ENCODE measurements at places on chromosomes 4 and X.

DNA sequence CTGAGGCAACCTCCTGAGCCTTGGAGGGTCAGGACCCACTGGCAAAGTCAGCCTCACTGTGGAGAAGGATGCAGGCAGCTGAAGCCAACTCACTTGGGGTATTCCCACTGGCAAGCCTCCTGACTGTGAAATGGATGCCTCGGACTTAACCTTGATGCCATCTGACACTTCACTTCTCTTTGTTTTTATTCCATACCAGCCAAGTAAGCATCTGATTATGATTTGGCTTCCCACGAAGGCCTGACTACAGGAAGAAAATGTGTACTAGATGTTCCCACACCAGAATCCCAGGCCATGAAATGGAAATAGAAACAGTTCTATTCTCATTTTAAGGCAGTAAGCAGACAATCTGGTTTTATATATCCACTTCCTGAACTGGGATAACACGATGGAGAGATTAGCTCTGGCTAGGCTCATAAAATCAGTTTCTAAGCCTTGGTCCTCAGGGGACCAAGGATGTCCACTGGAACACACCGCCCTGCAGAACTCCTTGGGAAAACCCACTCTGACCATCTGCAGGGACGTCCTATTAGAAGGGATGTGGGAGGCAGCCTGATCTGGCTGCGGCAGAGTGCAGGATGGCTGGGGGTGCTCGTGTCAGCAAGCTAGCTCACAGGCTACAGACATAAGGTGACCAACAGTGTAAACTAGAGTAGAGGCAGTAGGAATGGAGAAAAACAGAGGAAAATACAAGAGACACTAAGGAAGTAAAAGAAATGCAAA, 89.3 kb downstream of the TSPAN5 start:
- DNase-seq = no peak

DNA sequence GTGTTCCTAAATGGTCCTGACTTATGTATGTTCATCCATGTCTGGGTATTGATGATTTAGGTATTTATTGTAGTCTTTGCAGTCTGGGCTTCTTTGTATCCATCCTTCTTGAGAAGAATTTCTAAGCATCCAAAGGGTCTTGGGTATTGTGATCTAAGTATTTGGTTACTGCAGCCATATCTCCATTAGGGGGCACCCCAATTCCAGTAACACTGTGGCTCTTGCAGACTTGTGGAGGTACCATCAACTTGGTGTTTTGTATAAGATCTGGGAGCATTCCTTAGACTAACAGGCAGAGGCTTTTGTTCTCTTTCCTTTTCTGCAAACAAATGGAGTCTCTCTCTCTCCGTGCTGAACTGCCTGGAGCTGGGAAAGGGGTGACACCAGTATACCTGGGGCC, 113.7 kb upstream of the NEXMIF start:
- DNase-seq = no peak

DNA sequence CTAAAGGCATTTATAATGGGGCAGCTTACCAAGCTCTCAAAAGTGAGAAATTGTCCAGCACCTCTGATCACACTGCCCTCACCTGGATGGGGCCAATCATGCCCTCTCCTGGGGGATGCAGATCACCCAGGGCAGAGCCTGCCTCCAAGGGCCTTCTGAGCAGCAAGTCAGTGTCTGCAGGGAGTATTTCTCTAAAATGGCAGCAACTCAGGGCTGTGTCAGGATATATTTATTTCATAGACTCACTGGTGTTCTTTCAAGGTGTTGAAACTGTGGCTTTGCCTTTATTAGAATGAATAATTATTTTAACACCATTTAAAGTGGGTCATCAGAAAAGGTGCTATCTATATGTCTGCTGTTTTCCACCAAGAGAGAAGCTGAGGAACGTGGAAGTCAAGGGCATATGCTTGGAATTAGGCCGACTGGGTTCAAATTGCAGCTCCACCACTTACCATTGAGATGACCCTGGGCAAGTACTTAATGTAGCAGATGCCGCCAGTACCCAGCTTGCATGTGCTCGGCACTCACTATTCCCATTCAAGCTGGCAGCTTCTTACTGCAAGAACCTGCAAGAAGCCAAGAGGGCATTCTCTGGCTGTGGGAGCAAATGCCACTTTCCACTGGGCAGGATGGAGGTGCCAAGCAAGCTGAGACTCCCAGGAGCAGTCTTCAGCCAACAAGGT, 590.0 kb downstream of the BCOR start:
- no peak for DNase-seq

- peak; percentile 44 for DNase-seq
Measured at GRCh38 chr4:23324021-23324690, 565.7 kb downstream of the PPARGC1A start.

GRCh38 chrX:32877592-32877991, 333.8 kb downstream of the DMD start:
- DNase-seq = no peak

DNA sequence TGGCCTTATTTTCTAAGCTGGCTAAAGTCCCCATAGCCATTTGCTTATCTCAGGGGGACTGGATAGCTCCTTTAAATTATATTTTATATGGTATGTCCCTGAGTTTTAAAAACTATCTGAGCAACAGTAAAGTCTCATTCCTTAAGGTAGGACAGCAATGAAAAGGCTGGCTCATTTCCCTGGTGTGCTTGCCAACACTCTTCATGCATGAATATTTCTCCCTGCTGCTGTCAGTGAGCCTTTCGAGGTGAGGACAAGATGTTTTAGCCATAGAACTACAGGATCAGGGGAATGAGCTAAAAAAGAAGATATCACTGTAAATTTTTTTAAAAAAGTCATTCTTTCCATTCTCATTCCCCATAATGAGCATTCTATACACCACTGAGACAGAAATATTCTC, 427.3 kb upstream of the FAM241A start:
- no peak for DNase-seq

DNA sequence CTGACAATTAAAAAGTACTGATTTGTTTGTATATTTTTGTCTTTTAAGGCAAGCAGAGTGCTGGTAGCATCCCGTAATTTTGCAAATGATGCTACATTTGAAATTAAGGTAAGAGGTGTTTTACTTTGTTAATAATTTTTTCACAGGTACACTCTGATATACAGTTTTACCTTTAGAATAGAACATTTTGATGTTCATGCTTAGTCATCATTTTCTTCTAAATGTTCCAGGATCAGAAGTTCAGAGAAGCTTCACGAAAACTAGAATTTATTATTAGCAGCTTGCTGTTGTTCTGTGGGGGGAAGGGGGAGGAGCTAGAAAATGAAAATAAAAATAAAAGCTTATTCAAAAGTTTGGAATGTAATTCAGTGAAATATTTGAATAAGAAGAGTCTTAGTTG, 5.5 kb downstream of the PDHA1 start:
- DNase-seq = no peak

DNA sequence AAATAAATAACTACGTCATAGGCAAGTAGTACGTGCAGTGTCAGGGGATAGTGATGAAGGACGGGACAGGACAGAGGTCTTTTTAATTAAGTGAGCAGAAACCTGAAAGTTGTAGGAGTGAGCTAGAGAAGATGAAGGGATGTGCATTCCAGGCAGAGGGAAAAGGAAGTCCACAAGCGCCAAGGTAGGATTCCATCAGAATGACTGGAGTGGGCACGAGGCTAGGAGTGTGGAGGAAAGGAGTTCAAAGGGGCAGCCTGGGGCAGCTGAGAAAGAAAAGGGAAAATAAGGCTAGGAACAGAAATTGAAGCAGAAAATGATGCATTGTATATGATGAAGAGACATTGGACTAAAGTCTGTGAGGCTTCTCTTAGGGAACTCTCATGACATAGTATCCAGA, 192.2 kb upstream of the TLL1 start:
- no peak for DNase-seq

DNA sequence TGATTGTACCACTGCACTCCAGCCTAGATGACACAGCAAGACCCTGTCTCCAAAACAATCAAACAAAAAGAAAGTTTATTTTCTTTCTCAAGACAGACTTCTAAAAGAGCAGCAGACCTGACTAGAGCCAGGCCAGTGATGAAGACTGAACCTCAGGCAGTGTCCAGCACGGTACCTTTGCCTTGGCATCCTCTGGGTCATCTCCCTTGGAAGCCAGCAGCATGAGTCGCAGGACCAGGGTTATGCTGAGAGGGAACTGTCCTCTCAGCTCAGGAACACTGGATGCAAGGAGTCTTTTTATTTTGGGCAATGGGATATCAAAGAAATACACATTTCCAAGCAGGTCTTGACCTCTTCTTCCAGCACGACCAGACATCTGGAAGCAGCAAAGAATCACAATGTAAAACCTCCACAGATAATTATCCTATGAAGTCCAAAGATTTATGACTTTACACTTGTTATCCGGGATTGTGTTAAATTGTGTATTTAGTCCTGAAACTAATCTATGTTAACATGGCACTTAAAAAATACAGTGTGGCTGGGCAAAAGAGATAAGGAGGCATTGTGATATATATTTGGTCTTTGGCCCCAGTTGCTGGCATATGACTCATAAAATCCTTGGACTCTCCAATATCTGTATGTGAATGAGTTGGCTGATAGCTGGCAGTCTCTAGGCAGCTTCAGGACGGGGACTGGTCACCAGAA, 66.0 kb upstream of the DDX60 start:
- DNase-seq = no peak

DNA sequence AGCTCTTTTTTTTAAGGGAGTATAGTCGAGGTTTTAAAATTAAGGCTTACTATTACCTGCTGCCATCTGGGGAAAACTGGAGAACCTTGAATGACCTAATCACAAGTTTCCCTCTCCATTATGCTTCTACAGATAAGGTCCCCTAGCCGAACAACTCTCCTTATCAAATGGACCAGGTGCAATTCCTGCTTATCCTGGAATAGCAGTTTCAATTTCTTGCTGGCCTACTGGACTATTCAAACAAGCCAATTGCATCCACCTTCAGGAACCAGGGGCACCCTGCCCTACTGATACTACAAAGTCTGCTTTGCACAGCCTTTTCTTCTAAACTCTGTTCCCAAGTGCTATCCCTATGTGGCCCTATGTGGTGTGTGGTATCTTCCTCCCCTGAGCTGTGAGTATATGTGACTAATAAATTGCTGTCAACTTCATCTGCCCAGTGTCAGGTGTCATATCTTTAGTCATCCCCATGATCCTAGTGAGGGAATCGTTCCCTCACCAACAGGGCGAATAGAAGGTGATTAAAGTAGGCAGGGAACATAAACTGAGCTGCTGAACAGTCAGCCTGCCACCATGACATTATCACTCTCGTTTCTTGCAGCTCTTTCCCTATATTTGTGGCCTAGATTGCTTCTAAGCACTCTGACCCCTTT, 128.5 kb downstream of the ATG4A start:
- DNase-seq = no peak

DNA sequence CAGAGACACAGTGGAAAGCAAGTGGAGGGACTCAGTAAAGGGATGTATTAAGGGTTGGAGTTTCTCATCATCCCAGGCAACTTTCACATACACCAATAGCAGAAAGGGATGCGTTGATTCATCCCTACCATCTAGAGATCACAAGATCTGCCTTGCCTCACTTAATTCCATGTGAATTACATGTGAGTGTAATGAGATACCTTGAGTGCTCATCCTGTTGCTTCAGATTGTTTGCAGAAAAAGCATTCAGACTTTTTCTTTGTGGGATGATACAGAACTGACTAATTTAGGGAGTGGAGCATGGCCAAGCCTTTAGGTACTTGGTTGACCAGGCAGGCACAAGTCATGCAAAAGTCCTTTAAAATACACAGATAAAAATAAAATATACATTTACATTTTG, 124.8 kb upstream of the SLIT2 start:
- no peak for DNase-seq

DNA sequence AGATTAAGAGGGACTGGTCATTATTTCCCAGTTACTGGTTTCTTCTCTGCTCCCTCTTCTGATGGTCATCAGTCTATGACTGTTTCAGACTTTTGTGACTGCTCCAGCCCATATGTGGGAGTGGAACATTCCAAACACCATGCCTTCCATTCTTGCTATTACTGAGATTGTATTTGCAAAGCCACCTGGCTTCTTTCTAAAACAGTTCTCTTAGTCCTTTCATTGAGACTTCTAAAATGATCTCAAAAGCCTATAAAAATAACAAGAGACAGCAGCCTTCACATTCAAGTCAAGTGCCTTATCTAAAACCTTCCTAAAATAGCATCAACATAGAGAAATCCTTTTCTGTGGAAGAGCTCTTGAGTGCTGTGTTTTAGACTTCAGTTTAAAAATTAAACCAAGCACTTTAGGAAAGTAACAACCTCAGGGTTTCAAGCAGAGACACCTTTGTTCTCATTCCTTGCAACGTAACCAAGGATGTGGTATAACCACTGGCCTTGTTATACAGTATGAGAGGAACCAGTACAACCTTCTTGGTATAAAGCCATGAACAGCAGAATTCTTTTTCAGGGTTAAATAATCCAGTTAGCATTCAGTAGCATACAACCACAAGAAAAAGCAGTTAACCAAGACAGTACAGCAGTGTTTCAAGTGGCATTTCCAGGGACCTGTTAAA, 97.1 kb downstream of the NFKB1 start:
- no peak for DNase-seq

- no peak for DNase-seq
Measured at GRCh38 chrX:37717708-37718107, 32.1 kb downstream of the XK start.

DNA sequence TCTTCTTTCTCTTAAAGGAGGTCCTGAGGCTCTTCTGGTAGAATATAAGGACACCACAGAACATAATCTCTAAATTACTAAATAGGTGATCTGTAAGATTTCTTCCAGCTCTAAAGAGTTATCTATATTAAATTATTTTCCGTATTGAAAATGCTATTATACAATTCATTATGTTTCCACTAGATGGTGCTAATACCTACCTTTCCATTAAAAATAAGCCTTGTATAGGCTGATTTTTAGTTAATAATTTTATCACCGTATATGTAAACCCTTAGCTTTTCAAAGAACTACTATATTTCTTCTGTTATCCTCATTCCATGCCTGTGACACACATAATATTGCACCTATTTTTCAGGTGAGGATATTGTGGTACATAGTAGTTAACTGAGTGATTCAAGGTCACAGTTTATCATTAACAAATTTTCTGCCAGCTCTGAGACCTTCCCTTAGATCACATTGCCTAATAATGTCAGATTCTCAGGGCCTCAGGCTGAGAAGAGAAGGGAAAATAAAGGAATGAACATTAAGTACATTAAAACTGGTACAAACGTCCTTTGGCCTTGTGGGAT, 138.8 kb downstream of the TEX11 start:
- peak; percentile 0 for DNase-seq

- no peak for DNase-seq
Measured at GRCh38 chr4:32032136-32032672, 1312.0 kb downstream of the PCDH7 start.

- no peak for DNase-seq
Measured at GRCh38 chrX:3144651-3145050, 103.4 kb downstream of the ARSF start.

DNA sequence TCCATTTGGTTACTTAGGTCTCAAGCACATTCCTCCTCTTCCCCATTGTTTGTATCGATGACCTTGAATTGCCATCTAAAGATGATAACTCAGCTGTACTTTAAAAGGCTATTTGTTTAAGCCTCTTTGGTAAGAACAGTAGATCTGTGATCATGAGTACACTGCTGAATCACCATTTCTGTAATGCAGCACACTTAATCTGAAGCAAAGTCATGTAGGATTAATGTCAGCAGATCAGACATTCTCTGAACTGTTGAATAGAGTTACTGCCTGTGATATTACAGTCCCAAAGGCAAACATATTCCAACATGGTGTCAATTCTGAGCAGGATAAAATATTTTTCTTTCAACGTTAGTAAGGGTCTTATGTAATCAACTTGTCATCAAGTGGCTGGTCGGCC, 631.6 kb downstream of the TECRL start:
- DNase-seq = no peak

GRCh38 chr4:67035501-67035900, 509.8 kb downstream of the CENPC start:
- DNase-seq = no peak

Data from inflammatory macrophage treated with lipopolysaccharide for 4 hours (primary cell).